ENCODE measurements at places on chromosomes 11 and 22.

GRCh38 chr22:38132136-38132535 is 21.7 kb upstream of the BAIAP2L2 start:
- DNase-seq, result no peak

GRCh38 chr22:46071451-46072109 is 78.7 kb upstream of the PPARA start:
- DNase-seq, result no peak

DNA sequence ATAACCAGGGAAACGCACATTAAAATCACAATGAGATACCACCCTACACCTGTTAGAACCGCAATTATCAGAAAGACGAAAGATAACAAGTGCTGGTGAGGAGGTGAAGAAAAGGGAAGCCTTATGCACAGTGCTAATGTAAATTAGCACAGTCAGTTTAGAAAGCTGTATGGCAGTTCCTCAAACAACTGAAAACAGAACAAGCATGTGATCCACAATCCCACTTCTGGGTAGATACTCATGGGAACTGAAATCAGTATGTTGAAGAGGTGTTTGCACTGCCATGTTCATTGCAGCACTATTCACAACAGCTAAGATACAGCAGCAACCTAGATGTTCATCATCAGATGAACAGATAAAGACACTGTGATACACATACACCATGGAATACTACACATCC is 75.0 kb upstream of the CCND1 start:
- no peak for DNase-seq

DNA sequence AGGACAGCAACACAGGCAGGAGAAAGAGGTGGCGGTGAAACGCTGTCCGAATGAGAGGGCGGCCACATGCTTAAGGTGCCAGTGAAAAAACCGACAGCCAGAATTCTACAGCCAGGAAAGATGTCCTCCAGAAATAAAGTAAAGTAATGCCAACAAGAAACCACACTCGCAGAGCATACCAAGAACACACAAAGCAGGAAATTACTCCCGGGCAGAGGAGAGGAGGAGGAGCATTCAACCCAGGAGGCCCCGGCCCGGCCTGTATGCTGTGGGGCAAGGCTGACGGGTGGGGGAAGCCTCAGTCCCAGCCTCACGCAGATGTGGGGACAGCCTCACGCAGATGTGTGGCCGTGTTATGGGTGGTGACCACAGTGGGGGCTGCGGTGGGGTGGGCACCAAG is 28.0 kb downstream of the CHID1 start:
- DNase-seq, result peak; percentile 28

- DNase-seq, result no peak
Measured at GRCh38 chr11:111344032-111344431, 35.0 kb downstream of the POU2AF1 start.

- no peak for DNase-seq
Measured at GRCh38 chr11:68329536-68329935, 17.1 kb downstream of the LRP5 start.

DNA sequence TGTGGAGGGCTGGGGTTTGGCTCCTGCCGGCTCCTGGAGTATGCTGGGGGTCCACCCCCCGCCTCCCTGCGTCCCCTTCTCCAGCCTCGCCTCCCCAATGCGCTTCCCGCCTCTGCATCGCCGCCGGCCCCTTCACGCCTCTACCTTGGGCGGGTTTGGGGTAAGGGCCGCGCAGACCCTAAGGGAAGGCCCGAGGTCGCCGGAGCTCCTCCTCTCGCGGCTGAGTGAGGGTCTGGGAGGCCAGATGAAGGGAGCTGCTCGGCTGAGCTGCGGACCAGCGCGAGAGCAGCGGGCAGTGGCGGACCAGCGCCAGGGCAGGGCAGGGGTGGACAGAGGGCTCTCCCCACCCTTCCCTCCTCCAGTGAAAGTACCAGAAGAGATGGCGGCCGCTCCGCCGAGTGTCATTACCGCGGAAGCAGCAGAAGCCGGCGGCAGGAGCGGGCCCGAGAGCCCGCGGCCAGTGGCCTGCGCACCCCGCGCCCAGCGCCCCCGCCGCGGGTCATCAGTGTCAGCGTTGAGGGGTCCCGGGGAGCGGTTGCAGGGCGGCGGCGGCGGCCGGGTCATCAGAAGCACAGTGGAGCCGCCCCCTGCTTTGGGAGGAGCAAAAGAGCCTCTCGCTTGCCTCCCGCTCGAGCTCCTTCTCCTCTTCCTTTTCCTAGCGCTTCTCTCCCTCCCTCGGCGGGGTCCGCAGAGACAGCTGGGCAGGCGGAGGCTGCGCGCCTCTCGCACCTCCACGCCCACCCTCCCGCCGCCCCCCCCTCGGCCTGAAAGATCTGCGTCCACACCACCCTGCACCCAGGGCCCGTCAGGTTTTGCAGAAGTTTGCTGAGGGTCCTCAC is 255.6 kb upstream of the CADM1 start:
- no peak for DNase-seq

- DNase-seq, result no peak
Measured at GRCh38 chr11:36455658-36456111, 54.4 kb downstream of the TRAF6 start.

GRCh38 chr22:31313366-31314147 is 21.3 kb upstream of the PIK3IP1 start:
- DNase-seq, result no peak

- DNase-seq, result no peak
Measured at GRCh38 chr11:129410395-129410960, 34.8 kb downstream of the BARX2 start.

DNA sequence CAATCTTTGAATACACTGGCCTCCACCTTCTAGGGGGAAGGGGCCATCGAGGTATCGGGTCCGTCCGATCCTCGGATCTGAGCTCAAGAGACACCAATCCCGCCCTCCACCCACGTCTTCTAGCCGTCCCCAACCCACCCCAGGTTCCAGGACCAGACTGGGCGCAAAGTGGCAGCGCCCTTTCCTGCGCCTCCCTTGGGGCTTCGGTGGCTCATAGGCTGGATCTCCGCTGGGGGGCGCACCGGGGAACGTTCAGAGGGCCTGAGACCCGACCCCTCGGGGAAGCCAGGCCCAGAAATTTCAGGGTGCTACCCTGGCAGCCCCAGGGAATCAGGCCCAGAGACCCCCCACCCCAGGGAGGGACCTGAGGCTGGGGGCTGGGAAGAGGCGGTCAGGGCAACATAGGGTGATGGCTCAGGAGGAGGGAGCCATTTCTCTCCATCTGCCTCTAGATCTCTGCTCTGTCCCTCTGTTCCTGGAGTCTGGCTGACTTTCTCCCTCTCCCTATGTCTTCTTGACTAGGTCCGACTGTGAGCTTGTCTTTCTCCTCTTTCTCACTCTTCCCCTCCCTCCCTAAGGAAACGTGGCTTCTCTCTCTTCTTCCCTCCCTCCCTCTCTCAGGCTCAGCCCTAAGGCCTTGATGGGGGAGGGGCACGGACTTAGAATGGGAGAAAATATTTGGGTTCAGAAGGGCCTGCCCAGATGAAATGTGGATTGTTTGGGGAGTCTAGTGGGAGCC is 1.1 kb downstream of the CREB3L1 start:
- DNase-seq, result no peak

GRCh38 chr11:102017026-102017425 is 30.2 kb upstream of the CFAP300 start:
- DNase-seq, result no peak

- DNase-seq, result no peak
Measured at GRCh38 chr11:8011981-8012444, 24.9 kb downstream of the EIF3F start.

- DNase-seq, result no peak
Measured at GRCh38 chr22:36331306-36331911, 56.4 kb downstream of the MYH9 start.

GRCh38 chr22:41411021-41411851 is 29.5 kb downstream of the TEF start:
- DNase-seq, result no peak

- no peak for DNase-seq
Measured at GRCh38 chr11:61959678-61960077, 7.8 kb downstream of the FTH1 start.

GRCh38 chr22:42906605-42907348 is 49.7 kb upstream of the ARFGAP3 start:
- no peak for DNase-seq

GRCh38 chr11:133896028-133896427 is 50.7 kb upstream of the SPATA19 start:
- no peak for DNase-seq

DNA sequence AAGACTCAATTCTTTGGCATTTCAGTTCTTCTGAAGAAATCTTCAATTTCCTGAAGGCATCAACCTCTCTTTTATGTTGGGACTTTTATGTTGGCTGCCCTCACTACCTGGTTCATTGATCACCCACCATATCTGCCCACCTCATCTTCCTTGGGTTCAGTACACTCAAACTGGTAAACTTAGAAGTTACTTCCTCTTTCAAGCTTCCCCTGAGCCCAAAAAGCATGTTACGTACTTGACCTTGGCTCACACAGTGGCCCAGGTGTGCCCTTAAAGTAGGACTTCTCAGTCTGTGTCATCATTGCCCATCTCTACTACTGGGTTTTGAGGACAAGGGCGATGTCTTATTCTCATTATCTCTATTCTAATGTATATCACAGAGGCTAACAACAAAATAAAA is 86.1 kb downstream of the GRIA4 start:
- DNase-seq, result no peak

- DNase-seq, result no peak
Measured at GRCh38 chr22:44191036-44191454, 10.3 kb downstream of the PARVG start.

DNA sequence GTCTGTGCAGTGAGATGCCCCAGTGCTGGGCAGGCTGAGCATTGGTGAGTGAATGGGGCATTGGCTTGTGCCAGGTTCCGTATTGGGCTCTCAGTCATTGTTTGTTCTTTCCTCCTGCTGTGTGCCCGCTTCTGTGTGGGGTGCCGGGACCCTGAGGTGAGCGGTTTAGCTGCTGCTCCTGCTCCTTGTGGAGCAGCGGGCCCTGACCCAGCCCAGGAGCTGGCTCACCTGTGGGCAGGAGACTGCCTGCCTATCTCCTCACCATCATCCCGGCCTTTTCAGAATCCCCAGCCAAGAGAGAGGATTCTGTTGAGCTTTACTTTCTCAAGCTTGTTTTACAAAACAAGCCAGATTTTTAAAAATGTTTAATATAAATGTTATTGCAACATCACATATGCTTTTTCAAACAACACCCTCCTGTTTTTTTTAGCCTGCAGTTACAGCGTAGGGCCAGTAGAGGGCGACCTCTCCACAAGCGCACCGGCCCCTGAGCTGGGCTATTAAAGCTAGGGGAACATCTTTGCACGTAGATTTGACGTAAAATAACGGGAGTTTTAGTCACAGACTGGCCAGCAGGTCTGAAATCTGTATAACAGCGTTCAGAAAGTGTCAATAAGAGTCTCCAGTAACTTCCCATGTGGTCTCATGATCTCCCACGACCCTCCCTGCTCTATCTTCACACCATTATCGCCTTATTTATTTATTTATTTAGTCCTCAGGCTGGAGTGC is 25.1 kb upstream of the RELT start:
- no peak for DNase-seq

DNA sequence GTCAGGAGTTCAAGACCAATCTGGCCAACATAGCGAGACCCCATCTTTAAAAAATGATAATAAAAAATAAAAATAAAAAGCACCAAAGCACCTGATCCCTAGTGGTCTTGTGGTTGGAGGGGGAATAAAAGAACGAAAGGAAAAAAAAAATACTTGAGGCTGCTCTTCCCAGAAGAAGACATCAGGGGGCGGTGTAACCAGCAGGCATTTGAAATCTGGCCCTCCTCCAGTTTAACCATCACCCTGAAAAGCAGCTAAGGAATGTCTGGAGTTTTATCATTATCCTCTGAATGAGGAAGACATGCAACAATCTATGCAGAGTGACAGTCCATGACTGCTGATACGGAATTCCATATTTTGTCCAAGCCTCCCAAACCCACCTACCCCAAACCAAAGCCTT is 5.6 kb upstream of the KCTD17 start:
- DNase-seq, result no peak

GRCh38 chr11:104221455-104221854 is 57.5 kb upstream of the PDGFD start:
- DNase-seq, result no peak

DNA sequence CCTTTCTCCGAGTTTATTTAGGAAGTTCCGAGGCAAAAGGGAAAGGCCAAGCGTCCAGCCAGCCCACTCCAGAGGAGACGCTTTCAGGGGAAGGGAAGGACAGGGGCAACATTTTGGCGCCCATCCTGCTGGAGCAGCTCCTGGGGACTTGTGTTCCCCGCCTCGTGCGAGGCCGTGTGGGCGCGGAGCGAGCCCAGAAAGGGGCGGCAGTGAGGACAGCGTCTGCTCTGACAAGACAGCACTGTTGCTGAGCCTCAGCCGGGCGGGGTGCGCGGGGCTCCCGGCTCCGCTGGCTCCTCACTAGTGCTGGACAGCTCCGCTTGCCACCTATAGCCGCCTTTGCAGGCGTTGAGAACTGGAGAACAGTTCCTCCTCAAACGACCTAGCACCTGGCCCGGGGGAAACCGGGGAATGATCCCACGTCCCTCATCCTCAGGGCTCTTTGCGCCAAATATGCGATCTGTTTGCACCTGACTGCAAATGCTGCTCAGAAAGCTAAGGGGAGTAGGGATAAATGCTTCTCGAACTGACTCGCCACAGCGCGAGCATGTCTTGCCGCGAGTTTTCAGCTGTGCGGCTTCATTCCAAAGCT is 722 bp upstream of the GUCY1A2 start:
- DNase-seq, result no peak

GRCh38 chr11:133787379-133788141 is 57.8 kb downstream of the SPATA19 start:
- no peak for DNase-seq

GRCh38 chr22:19180740-19181410 is 2.3 kb upstream of the SLC25A1 start:
- DNase-seq, result no peak

DNA sequence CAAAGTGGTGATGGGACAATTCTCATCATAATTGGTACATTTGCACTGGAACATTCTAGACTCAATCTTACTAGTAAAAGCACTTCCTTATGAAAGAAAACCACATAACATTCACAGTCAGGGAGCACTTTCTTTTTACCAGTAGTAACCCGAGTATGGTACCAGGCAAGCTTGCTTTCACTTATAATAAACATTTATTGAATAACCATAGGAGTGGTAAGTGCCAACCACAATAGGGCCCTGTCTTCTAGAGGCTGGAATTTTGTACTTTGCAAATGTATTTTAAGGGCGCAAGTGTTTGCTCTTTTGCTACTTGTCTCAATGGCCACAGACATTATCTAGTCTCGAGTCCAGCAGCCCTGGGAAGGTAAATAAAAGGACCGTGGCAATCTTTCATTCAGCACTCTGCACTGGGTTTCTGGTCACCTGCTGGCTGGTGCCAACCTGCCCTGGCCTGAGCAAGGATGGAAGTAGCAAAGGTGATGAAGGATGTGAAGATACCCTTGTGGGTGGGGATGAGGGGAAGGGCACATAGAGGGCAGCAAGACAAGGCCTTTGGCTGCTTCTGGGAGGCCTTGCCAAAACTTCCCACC is 24.2 kb downstream of the C22orf31 start:
- no peak for DNase-seq

DNA sequence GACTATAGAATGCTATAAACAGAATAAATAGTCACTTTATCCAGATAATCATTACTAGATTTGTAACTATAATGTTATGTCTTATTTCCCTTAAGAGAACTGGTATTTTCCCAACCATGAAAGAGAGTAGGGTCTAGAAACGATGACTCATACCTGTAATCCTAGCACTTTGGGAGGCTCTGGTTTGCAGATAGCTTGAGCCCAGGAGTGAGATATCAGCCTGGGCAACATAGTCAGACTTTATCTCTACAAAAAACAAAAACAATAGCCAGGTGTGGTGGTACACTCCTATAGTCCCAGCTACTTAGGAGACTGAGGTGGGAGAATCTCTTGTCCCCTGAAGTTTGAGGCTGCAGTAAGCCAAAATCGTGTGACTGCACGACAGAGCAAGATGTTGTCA is 30.9 kb downstream of the OR52A5 start:
- no peak for DNase-seq

- DNase-seq, result no peak
Measured at GRCh38 chr11:28132548-28132947, 24.4 kb downstream of the METTL15 start.

All from SK-N-MC (cell line).